ENCODE measurements at places on chromosomes 1 and 21.

GRCh38 chr1:150971583-150972416 is 2.8 kb downstream of the CERS2 start:
- DNase-seq, result no peak

GRCh38 chr1:241717975-241718374 is 65.9 kb downstream of the WDR64 start:
- no peak for DNase-seq

- no peak for DNase-seq
Observed at GRCh38 chr1:108858230-108858950, 1.5 kb upstream of the AKNAD1 start.

DNA sequence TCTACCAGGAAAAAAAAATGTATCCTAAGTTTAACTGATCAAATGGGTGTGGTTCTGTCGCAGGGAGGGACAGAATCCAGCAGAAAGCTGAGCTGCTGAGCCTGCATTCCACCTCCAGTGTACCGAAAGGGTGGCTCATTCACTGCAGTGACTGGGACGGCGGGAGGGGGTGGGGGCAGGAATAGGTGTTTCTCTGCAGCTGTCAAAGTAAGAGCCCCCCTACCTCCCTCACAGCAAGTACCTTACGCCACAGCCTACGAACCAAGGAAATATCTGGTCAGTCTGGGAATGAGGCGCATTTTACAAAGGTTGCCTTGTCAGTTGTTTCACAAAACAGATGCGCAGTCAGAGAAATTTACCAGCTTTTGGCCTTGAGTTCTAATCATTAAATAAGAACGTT is 1.7 kb downstream of the S100B start:
- DNase-seq, result no peak

GRCh38 chr1:68723791-68724190 is 226.9 kb upstream of the DEPDC1 start:
- DNase-seq, result no peak

Measured in activated CD4-positive, CD25-positive, alpha-beta regulatory T cell treated with anti-CD3 and anti-CD28 coated beads, Interleukin-2, amount 50 U/mL, for 16 hours (primary cell).